ENCODE measurements at places on chromosomes 13 and 19.
A peak's percentile ranks its signal among the peaks of the same experiment; 100 is the strongest.

DNA sequence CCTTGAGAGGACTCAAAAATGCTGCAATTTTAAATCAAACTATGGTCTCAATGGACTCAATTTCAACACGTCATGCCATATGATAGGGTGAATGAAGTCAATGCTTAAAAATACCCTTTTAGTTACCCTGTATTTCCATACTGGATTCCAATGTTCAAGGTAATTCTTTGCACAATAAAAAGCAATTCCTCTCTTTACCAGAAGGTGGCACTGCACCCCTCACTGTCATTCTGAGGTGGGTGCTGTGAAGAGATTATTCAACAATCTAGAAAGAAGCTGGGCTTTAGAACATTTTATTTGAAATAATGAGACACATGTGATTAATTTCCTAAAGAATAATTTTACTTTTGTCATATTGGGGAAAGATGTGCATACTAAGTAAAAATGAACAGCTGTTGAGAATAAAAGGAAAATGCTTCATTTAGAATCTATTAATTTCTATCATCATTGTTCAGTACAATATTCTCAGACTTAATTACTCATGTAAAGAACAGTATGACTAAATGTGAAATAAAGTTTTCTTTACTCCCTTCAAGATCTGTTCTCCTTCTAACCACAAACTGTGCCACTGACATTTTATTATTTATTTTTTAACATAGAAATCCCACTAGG is 789.1 kb downstream of the GPC5 start:
- no peak for DNase-seq

GRCh38 chr13:101202590-101202989 is 213.7 kb downstream of the NALCN start:
- DNase-seq, result no peak

DNA sequence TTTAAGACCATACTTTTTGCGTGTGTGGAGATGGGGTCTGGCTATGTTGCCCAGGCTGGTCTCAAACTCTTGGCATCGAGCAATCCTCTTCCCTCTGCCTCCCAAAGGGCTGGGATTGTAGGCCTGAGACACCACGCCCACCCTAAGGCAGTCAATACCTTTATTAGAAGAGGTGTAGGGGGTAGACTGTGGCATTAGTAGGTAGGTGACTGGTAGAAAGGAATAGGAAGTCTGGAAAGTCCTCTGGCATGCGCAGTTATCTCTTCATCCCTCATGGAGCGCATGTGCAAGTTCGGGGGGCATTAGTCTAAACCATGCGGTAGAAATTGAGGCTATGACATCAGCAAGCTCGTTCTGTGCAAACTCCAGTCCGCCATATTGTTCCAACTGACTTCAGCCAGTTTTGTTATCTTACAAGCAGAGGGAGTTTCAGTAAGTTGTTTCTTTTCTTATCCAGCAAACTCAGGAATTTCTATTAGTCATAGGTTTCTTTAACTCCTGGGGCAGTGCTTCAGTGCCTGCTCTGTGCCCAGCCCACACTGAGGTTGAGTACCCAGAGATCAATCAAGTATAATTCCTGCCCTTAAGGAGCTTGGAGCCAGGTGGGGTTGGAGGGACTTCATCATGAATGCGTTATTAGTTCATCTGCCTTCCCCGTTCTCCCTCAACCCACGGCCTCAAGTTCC is 7.3 kb upstream of the RANBP3 start:
- DNase-seq, result no peak

GRCh38 chr19:48419158-48419920 is 25.9 kb downstream of the GRIN2D start:
- DNase-seq, result peak; percentile 65

GRCh38 chr13:100646030-100646673 is 28.4 kb downstream of the TMTC4 start:
- DNase-seq, result no peak

GRCh38 chr13:30415430-30416030 is 6.8 kb upstream of the UBE2L5 start:
- DNase-seq, result no peak

- peak; percentile 88 for DNase-seq
Observed at GRCh38 chr13:113208421-113209335, at the start of gene PCID2. PCID2 (minus strand) TSS chr13:113208669; CDS start chr13:113208634, 35 bp downstream.

GRCh38 chr19:32373585-32374295 is 28.3 kb downstream of the ZNF507 start:
- DNase-seq, result no peak

GRCh38 chr19:52296400-52296772 is 583 bp upstream of the ZNF480 start:
- DNase-seq, result no peak

- DNase-seq, result no peak
Observed at GRCh38 chr13:58598241-58598640, 966.7 kb downstream of the PCDH17 start.

GRCh38 chr19:34172661-34173192 is 423 bp downstream of the LSM14A start:
- no peak for DNase-seq

GRCh38 chr13:93368718-93369117 is 142.1 kb downstream of the GPC6 start:
- no peak for DNase-seq

DNA sequence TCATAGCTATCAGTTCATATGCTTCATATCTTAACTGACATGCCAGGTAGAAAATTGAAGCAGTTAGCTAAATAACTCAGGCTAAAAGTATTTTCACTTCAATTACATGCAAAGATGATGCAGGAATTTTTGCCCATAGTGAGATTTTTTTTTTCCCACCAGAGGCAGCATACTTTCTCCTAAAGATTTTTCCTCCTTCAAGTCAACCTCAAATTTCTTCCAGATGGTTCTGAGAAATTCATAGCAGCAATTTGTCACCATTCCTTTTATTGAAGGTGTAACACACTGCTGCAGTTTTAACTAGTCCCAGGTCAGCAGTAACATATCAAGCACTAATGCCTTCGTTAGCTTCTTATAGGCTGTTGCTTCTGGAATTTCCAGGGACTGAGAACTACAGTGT is 141.9 kb downstream of the SUCLA2 start:
- no peak for DNase-seq

DNA sequence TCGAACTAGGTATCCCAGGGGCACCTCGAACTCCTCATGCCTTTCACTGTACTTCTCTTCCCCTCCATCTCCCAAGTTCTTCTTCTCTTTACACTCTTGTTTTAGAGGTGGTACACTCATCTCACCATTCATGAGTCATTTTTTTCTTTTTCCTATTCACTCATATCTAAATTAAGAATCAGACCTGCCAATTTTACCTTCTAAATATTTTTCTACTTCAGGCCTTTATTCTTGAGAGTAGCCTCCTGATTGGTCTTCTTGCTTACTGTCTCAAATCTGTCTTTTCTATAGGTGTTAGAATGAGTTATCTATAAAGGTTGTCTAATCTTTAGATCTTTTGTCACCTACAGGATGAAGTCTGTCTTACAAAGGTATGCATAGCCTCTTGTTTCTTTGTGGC is 20.7 kb downstream of the TDRD3 start:
- no peak for DNase-seq

GRCh38 chr13:97478247-97478646 is 44.3 kb downstream of the RAP2A start:
- no peak for DNase-seq

GRCh38 chr13:59780058-59780457 is 383.7 kb downstream of the DIAPH3 start:
- no peak for DNase-seq

DNA sequence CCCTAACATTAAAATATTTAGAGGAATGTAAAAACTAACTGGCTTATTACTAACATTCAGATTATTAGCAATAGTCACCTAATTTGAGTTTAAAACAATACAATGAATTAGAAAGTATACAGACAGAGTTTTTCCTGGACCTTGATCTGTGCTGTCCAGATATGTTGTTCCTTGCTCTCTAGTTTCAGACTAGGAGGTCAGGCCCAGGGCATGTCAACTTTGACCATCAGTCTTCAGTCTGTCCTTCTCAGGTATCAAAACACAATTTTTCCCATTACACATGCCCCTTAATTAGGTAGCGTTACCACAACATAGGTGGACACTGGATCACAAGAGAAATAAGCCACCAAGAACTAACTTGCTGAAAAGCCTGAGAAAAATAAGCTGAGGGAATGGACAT is 197.0 kb downstream of the MAB21L1 start:
- no peak for DNase-seq

DNA sequence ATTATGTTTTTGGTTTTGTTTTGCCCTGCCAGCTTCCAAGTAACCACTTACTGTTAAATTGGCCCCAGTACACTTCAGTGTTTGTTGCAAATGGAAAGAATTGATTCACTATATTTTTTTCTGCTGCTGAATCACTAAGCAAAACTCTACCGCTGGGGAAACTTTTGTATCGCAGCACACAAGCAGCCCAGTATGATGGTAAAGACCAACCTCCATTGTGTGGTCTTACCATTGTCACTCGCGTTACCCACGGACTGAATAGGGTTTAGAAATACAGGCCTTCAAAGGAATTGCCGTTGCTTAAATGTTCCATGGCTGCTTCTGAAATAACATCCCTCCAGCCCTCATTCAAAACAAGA is 7.9 kb downstream of the SPATA13 start:
- DNase-seq, result no peak

- no peak for DNase-seq
Observed at GRCh38 chr13:20149762-20150161, 11.1 kb downstream of the GJA3 start.

GRCh38 chr13:50809133-50810090 is 34.1 kb downstream of the DLEU7 start:
- DNase-seq, result no peak

DNA sequence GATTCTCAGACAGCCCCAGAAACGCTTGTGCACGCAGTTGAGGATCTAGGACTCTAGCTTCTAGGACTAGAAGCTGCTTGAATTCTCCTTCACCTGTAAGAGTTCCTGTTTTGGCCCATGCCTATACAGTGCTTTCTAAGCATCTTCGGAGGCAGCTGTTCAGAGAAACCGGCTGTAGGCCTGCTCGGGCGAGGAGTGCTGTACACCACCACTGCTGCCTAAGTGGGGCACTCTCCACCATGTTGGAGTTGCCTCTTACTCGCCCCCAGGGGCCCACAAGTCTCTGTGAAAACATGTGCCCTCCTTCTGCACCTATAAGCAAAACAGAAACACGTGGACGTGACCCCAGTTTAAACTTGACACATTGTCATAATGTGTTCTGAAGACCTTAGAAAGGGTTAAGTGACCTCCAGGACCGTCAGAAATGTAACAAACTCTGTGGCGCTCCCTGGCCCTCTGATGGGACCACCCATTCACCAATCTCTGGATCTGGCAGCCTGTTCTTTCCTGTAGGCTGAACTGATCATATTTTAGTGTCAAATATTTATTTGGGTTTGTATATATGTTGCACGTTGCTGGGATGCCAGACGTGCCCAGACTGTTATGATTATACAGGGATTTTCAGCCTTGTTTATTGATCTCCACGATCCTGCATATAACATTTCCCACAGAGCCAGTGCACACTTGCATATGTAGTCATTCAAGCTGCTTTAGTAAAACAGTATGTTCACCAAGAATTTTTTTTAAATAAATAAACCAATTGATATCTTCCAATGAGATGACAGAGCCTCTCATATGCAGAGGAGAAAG is 60.8 kb downstream of the C13orf42 start:
- no peak for DNase-seq

DNA sequence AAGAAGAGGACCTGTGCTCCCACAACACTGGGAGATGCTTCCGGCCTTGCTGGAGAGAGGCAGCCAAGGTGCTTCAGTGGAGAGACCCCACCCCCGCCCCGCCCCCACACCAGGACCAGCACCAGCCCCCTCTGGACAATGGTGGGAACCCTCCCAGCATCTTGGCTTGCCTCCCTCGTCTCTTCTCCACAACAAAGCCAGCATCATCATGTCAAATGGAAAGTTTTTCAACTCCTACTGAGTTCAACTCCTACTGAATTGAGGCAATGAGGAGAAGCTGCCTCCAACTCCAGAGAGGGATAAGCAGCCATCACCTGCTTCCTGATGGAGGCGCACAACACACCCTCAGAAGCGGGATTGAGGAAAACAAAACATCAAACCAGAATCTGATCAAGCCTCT is 12.8 kb downstream of the DEDD2 start:
- no peak for DNase-seq

DNA sequence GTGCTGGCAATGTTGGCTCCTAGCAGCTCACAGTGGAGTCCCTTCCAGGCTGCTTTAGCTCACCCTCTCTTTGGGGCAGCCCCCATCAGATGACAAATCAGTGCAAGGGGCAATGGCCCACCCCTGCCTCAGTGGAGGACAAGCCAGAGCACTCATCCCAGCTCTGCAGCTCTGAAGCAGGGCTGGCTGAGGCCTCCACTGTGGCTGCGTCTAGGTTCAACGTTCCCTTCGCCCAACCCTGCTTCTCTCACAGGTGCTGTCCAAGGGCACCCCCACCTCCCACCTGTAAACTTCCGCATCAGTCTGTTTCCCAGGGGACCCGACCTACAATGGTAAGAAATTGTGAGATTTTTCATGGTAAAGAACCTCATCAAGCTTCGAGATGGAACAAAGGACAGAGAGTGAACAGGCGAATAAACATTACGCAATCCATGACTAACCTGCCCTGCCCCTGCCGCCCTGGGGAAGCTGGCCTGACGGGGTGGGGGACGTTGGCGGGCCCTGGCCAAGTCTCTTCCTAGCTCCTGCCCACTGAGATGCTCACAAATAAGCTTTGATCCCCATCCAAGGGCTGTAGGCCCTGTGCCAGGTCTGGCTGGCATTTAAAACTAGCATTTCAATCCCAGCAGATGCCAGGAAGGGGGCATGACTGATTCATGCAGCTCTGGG is 40.5 kb downstream of the DZIP1 start:
- DNase-seq, result no peak

GRCh38 chr19:495081-495401 is 1.2 kb upstream of the MADCAM1 start:
- DNase-seq, result no peak

DNA sequence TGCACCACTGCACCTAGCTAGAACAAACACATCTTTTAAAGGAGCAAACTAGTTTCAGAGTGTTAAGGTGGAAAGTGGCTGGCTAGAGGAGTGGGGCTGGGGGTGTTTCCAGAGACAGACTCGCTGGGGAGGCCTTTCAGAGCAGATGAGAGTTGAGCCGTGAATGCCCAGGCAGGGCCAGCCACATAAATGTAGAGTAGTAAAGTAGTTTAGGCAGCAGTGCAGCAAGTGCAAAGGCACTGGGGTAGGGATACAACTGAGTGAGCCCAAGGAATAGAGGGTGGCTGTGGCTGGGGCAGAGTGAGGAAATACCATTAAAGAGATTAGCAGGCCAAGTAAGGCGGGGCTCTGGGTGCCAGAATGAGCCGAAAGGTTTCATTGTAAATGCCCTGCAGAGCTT is 72.0 kb downstream of the ALOX5AP start:
- no peak for DNase-seq

All from stimulated activated CD4-positive, alpha-beta T cell treated with anti-CD3 and anti-CD28 coated beads, Interleukin-4, amount 100 ng/mL, for 1 hour (primary cell).